ENCODE measurements at places on chromosomes 7 and 10.
A peak's percentile ranks its signal among the peaks of the same experiment; 100 is the strongest.

- DNase-seq = no peak
Observed at GRCh38 chr10:36388166-36388565, 737.2 kb upstream of the ANKRD30A start.

DNA sequence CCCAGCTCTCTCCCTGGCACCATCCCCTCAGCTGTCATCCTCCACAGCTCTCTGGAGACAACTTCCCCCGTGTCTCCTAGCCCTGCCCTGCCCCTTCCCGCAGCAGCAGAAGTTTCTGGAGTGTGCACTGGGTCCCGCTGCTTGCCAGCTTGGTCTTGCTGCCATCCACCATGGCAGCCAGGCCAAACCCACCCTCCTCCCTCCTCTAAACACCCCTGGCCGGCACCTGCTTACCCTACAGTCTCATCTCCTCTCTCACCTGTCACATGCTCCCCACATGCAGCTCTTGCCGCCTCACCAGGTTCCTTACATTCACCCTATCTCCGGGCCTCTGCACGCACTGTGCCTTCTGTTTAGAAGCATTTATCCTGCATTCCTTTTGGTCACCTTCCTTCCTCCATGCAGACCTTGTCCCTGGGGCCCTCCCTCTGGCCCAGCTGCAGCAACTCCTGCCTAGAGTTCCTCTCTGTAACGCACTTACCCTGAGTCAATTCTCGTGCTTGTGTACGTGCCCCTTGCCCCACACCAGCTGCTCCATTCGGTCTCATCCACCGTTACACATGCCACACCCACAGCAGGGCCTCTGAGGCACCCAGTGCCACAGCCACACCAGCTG, 93.9 kb upstream of the RET start:
- DNase-seq = no peak

DNA sequence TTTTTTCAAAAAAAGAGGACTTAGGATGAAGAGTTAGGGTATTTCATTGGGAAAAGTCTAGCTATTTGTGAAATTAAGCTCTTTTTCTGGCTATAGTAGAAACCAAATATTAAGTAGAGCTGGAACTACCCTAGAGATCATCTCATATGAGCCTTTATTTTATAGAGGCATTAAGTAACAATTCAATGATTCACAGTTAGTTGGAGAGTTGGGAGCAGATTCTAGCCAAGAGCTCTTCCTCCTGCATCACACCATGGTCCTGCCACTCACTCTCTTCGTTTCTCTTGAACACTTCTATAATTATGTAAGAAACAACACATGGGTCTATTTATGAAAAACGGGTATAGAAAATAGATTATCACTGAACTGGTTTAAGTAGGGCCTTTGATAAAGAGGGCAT, 76.1 kb upstream of the ANK3 start:
- DNase-seq = no peak

- DNase-seq = no peak
Observed at GRCh38 chr7:155289949-155290501, 7.7 kb upstream of the INSIG1 start.

DNA sequence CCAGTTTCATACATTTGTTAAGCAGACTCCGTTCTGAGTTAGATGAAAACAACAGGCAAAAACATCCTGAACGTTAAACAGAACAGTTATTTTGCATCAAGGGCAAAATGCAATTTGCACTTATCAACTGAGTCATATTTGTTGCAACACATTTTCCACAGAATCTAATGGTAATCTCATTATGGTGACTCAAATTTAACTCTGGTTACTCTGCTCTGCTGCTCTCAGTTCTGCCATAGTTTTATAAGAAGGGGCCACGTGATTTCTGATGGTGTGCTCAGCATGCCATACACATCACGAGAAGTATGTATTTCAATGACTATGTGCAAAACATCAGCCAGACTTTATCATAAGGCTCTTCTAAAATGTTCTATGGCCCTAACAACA, 148.8 kb downstream of the CHCHD3 start:
- DNase-seq = no peak

DNA sequence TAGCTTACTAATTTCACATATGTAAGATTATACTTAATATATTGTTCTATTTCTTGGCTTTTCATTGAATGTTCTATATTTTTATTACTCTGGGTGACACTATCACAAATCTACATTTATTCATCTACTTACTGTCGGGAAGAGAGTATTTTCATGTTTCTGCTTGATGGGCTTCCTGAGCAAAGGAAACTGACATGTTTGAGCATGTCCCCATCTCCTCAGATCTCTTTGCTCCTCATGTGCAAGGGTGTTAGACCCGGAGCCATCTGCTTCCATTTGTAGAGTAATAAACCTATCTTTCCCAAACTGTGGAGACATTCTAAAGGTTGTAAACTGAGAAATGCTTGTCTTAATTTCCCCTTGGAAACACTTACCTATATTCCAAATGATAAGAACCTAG, 103.5 kb downstream of the LSMEM1 start:
- DNase-seq = no peak

GRCh38 chr10:28594406-28594805, 61.5 kb downstream of the WAC start:
- DNase-seq = no peak

- no peak for DNase-seq
Observed at GRCh38 chr7:96973986-96974385, 31.4 kb upstream of the DLX6 start.

DNA sequence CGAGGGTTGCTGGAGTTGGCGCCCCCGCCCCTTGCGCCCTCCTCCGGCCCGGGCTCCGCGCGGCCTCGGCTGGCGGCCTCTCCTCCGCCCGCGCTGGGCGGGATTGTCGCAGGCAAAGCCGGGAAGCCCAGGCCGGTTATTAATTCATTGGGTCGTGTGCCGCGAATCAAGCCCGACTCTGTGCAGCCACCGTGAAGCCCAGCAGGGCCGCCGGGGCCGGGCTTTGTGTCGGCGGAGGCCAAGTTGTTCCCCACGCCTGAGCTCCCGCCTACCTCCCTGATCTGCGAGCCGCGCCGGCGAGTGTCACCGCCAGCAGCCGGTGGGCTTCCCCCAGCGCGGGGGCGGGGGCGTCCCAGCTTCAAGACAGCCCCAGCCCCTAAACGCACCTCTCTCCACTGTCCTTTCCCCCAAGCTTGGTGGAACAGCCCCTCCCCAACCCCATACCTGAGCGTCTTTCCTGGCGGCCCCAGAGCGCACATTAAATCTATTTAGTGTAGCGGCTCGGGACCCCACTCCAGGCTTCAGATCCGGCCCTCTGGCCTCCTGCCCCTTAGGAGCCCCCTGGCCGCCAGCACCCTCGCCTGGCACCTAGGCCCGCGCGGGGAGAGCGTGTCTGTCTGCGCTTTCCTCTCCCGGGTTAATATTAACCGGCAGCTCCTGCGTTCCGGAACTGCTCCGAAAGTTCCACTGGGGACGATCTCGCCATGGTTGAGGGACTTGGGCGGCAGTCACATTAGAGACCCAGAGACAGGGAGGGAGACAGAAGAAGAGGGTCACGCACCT, 3.5 kb downstream of the SHH start:
- DNase-seq = no peak

DNA sequence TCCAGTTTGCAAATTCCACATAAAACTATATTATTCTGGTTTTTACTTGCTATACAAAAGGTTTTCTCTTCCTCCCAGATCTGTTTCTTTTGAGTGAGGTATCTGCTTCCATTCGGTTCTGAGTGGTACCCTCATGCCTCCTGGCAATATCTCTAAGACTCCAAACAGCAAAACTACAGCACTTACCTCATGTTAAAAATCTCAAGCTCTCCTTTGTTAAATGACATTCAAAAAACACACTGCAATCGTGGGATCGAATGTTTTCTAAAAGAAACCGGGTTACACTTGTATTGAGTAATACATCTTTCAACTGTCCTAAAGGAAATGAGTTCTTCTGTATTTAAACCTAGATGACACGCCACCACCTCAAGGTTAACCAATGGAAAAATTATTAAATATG, 11.1 kb downstream of the YWHAG start:
- no peak for DNase-seq

- no peak for DNase-seq
Observed at GRCh38 chr7:65269150-65269856, 104.4 kb upstream of the ZNF92 start.

- DNase-seq = peak; percentile 63
Observed at GRCh38 chr10:20616918-20617810, 279.9 kb downstream of the NEBL start.

DNA sequence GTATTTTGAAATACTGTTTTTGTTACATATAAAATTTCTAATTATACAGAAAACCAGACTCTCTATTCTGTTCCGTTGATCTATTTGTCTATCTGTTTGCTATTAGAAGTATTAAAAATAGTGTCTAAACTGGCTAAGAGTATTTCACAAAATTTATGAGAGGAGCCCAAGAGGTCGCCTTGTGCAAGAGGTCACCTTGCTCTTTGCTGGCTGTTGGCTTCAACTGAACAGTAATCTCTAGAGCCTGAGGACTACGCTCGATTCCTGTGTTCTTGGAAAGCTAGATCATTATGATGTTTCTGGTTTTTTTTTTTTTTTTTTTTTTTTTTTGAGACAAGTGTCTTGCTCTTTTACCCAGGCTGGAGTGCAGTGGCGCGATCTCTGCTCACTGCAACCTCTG, 428.6 kb downstream of the LRMDA start:
- no peak for DNase-seq

DNA sequence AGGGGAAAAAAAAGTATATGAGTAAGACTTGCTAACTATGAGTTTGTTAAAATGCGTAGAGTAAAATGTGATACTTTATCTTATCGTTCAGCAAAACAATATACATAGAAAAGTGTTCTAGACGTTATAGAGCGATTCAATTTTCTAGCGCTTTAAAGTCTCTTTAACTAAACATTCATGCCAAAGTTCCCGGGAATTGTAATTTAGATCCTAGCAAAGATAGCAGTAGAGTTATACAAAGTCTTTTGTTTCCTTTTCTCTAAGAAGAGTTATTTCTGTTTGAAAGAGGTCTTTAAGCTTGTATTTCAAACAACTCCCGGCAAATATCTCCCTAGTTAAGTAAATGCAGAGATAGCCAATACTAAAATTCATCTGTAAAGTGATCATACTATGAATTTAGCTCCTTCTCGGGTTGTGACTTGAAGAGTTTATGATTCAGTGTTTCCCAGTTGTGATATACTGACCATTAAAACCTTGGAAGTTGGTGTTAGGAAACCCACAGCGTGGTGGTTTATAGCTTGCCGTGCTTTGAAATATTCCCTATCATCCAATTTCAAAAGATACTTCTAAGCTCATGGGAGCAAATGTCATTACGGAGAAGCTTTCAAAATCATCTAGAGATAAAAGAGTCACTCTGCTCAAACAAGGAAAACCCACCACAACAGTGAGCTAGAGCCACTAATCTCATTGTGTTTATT, 171.7 kb downstream of the CSTF2T start:
- no peak for DNase-seq

- no peak for DNase-seq
Observed at GRCh38 chr10:60187691-60188090, 202.0 kb downstream of the ANK3 start.

DNA sequence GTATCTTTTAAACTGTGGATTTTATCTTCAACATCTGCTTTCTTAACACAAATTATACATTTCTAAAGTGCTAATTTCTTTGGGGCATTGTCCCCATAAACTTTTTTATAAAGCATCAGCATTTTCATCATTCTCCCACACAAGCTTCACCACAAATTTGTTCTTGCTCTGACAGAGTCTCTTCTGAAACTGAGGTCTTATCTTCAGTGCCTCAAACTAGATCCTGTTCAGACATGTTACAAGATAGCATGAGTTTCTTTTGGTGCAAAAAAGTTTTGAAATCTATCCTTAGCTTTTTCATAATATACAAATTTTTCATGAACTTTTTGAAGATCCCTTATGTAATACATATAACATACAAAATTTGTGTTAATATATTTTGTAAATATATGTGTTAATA, 346.6 kb downstream of the IPMK start:
- DNase-seq = no peak

DNA sequence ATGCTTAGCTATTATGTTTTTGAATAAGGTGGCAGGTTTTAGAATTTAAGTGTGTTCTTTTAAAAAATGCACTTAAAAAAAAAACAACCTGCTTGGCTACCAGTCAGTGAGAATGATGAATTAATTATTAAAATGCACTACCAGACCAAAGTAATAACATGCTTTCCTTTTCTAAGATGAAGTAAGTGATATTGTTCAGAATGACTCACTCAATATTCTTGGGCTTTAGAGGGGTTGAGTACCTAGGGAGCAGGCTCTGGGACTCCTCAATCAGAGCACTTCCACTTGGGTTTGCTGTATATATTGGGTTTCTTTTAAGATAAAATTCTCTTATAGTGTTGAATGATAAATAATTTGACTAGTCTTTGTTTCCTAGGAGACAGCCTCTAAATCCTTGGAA, 8.6 kb downstream of the STAM start:
- no peak for DNase-seq

- DNase-seq = no peak
Observed at GRCh38 chr7:1124816-1125602, 35.0 kb downstream of the ZFAND2A start.

All from KG1 (cell line).